ENCODE measurements at places on chromosomes 2 and 18. TPM values are rescaled to one million over a fixed set of nuclear protein-coding genes. Genes with fewer than 3 reads are reported as not detected.
A peak's percentile ranks its signal among the peaks of the same experiment; 100 is the strongest.

The GPR45 gene
- total RNA-seq = not detected

The LRRFIP1 gene
- 58.1 TPM for total RNA-seq

The CERKL gene
- total RNA-seq = not detected

GRCh38 chr2:19416083-19416482, 57.7 kb upstream of the OSR1 start:
- no peak overlapping the region for H3K27ac ChIP-seq
- no peak for DNase-seq
- no peaks in the 10 kb centered on the region for H3K36me3 ChIP-seq
- H3K4me1 ChIP-seq = no peaks in the 10 kb centered on the region
- H3K4me3 ChIP-seq = no peak overlapping the region
- no peaks in the 10 kb centered on the region for H3K27me3 ChIP-seq

- H3K36me3 ChIP-seq = peaks cover 18% of the 10 kb centered on the region
- H3K27ac ChIP-seq = no peak overlapping the region
- H3K4me1 ChIP-seq = no peaks in the 10 kb centered on the region
- H3K4me3 ChIP-seq = no peak overlapping the region
- DNase-seq = no peak
These were observed 107.4 kb downstream of the PXDN start for GRCh38 chr2:1636791-1637415.

DNA sequence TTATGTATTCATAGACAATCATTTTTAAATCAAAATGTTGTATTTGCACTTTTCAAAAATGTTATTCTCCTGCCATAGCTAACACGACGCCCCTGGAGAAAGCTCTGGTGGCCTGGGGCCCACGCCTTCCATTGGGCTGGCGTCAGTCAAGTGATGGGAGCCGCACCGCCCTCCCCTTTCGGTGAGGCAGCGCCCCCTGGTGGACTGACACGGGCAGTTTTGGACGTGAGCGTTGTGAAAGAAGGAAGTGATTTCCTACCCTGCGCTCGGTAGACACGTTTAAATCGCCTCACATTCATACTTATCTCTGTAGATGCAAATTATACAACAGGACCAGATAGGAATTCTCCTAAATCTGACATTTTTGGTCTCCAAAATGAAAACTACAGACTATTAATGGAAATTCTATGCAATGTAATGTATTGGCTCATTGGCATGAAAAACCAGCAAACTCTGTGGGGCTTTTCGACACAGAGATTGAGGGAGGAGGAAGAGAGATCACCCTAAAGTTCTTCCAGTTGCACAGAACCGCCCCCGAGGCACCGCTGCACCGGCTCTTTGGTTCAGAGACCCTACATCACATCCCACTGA, 326.2 kb upstream of the SOX11 start:
- H3K4me1 ChIP-seq = no peaks in the 10 kb centered on the region
- no peaks in the 10 kb centered on the region for H3K36me3 ChIP-seq
- H3K4me3 ChIP-seq = no peak overlapping the region
- H3K27ac ChIP-seq = no peak overlapping the region
- H3K27me3 ChIP-seq = no peaks in the 10 kb centered on the region
- DNase-seq = peak; percentile 42

DNA sequence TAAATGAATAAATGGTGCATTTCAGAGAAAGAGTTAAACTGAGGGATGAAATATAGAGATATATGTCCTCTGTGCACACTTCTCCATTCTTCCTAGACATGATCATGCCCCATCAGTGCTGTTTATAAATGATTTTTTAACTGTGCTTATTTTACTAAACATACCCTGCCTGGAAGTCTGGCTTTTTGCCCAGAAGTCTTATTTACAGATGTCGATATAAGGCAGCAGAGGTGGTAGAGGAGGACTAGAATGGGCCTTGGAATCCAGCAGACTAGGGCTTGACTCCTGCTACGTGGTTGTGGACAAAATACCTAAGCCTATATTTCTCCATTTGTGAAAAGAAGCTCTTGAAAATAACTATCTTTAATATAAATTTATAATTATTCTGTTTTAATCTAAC, 355.5 kb downstream of the RAD51AP2 start:
- no peak overlapping the region for H3K4me3 ChIP-seq
- H3K27ac ChIP-seq = no peak overlapping the region
- no peaks in the 10 kb centered on the region for H3K4me1 ChIP-seq
- H3K36me3 ChIP-seq = no peaks in the 10 kb centered on the region
- H3K27me3 ChIP-seq = no peaks in the 10 kb centered on the region
- peak; percentile 23 for DNase-seq

DNA sequence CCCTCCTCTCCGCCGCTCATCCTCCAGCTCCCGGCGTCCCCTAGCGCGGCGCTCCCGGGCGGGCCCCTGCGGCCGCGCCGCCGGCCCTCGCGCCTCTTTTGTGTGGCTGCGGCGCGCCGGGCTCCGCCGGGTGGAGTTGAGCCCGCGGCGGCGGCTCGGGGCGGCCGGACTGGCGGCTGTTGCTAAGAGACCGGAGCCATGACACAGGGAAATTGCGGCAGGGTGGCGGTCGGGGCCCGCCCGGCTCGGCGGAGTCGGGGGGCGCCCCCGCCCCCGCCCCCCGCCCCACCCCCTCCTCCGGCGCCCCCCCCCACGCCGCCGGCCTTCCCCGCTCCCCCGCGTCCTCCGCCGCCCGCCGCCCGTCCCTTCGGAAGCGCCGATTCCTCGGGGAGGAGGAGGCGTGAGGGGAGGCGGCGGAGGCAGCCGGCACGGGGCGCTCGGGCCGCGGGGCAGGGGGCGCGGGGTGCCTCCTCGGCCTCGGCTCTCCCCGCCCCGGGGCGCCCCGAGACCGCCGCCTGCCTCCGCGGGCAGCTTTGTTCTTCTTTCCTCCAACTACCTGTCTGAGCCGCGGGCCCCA, at the start of gene TMEM200C:
TSS of gene TMEM200C (minus strand) at position 224 of the 577 bp plus-strand sequence. CDS start 3,459 bp downstream, outside the sequence.
- peak within 1 kb of the TSS; percentile 44 for H3K4me3 ChIP-seq
- peaks cover 33% of the 10 kb centered on the region for H3K27me3 ChIP-seq
- H3K27ac ChIP-seq = no peak within 1 kb of the TSS
- no peaks in the 10 kb centered on the region for H3K36me3 ChIP-seq
- H3K4me1 ChIP-seq = no peaks in the 10 kb centered on the region
- peak; percentile 49 for DNase-seq

GRCh38 chr2:20675701-20676352, 8.9 kb downstream of the GDF7 start:
- DNase-seq = no peak
- H3K36me3 ChIP-seq = peaks cover 2% of the 10 kb centered on the region
- H3K27ac ChIP-seq = no peak overlapping the region
- H3K4me1 ChIP-seq = peaks cover 7% of the 10 kb centered on the region
